ENCODE measurements at places on chromosomes 3 and 15. TPM values are rescaled to one million over a fixed set of nuclear protein-coding genes. Genes with fewer than 3 reads are reported as not detected.
A peak's percentile ranks its signal among the peaks of the same experiment; 100 is the strongest.

GRCh38 chr15:47945872-47946650 lies 174.7 kb upstream of the SLC24A5 start:
- DNase-seq, result no peak

ZNF860 gene
- polyA plus RNA-seq, result 0.63 TPM

DNA sequence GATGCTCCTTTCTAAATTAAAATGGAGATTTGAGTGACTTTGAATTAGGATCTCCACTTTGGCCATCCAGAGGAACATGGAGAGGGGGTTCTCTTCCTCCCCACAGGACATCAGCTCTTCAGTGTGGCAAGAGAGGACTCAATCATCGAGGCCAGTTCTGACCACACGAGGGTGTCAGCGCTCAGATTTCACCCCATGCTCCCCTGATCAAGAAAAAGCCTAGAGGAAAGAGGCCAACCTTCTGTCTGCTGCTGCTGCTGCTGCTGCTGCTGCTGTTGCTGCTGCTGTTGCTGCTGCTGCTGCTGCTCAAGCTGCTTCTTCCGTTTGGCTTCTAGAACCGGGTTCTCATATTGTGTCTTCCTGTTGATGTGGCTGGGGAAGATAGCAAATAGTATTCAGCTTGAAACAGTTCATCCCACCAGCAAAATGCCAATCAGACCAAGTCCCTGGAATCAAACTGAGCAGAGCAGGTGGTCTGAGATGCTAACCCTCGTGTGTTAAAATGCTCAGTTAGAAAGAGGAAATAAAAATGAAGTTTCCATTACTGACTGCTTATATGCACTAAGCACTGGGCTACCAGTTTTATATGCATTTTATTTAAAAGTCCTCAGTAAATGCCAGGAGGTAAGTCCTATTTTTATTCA lies 599.0 kb downstream of the MAGI1 start:
- peak; percentile 68 for DNase-seq

- no peak for DNase-seq
Measured at GRCh38 chr3:167483708-167484475, 10.1 kb upstream of the SERPINI2 start.

HCN4 gene
- polyA plus RNA-seq, result not detected

USP50 gene
- 0.57 TPM for polyA plus RNA-seq

SNURF gene
- 15.0 TPM for polyA plus RNA-seq

GMPS gene
- 38.0 TPM for polyA plus RNA-seq

SH2D7 gene
- 0.12 TPM for polyA plus RNA-seq

TLR9 gene
- polyA plus RNA-seq, result 0.28 TPM

DNA sequence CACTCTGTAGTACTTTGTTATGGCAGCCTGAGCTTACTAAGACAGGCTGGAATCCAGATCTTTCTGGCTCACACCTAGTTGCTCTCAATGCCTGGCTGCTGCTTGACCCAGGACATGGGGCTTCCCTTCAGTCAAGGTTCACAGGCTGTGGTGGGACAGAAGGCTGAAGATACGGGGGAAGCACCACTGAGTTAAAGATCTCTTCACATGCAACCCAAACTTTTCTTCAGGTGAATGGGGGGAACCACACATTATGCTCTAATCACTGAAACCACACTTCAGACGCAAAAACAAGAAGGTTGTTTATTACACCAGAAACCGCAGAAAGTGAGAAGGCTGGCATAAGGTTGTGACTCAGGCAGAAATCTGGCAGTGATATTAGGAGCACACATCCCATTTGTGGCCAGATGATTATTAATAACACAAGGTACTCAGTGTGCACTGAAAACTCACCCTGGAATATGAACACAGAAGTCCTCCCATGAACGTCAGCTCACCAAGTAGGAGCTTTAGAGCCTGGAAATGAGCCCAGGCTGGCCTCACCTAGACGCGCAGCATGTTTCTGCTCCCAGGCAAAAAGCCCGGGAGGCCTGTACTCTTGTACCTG lies 230.5 kb upstream of the CHRNA7 start:
- DNase-seq, result no peak

GRCh38 chr3:194824701-194825111 lies 139.0 kb downstream of the FAM43A start:
- DNase-seq, result no peak

DNA sequence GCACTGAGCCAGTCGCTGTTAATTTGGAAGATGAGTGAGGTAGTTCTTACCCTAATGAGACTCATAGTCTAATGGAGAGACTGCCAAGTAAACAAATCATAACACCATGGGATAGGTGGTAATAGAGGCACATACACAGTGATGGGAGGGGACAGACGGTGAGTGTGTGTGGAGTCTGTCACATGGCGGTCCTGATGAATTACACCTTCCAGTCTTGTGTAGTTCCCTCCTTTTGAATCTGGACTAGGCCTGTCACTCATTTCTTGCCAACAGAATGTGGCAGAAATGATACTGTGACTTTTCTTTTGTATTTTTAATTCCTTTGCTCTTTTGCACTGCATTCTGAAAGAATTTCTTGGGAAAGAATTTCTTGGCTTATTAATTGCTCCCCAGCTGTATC lies 78.1 kb downstream of the NR1D2 start:
- no peak for DNase-seq

DNA sequence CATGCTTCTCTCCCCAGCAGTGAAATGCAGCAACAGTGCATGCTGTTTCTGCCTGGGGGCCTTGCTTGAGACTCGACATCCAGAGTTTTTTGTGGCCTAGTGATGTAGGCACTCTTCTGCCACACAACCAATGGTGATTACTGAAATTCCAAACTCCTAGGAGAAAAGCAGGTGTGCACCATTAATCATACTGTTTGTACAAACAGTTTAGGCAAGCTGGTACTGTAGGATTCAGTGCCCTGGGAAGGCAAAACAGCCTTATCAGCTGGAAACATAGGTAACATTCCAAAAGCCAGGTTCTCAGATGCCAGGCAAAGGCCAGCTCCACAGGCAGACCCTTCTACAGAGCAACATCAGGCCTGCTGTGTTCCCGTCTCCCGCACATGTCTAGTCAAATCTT lies 17.5 kb upstream of the RBP1 start:
- DNase-seq, result no peak

- DNase-seq, result no peak
Measured at GRCh38 chr3:65537109-65537508, 501.6 kb downstream of the MAGI1 start.

GRCh38 chr15:91413142-91413541 lies 313.1 kb downstream of the SV2B start:
- no peak for DNase-seq

- DNase-seq, result no peak
Measured at GRCh38 chr3:185646382-185647133, 60.5 kb downstream of the SENP2 start.

GRCh38 chr3:148954981-148955380 lies 36.4 kb upstream of the GYG1 start:
- DNase-seq, result no peak

RAB6B gene
- 9.7 TPM for polyA plus RNA-seq

KLF13 gene
- polyA plus RNA-seq, result 37.5 TPM

CAMK1 gene
- polyA plus RNA-seq, result 17.4 TPM

ABHD17C gene
- polyA plus RNA-seq, result 8.6 TPM

TF gene
- polyA plus RNA-seq, result 5.9 TPM

DNA sequence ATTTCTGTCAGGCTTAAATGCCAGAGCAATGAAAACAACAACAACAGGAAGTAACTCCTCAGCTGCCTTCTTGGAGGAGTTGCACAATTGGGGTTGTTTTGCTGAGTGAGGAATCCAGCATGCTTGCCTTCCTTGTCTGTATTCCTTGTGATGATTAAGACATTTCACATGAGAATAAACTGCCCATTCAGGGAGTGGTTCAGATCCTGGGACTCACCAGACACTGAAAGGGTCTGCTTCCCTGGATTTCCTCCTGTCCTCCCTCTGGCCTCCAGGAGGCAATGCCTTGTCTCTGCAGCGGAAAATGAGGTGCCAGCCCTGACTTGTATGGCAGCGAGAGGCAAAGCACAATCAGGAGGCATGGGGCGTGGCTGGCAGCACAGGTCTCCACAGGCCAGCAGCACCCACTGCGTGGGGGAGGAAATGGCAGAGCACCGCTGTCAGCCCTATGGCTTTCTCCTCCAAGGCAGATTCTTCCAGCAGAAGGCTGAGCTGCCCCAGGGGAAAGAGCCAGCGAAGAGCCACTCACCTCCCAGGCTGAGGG lies 41.5 kb downstream of the RBP2 start:
- DNase-seq, result no peak

- no peak for DNase-seq
Measured at GRCh38 chr15:68651916-68652525, 73.2 kb downstream of the CORO2B start.

GRCh38 chr15:74179983-74180880 lies 6.7 kb downstream of the ISLR start:
- DNase-seq, result peak; percentile 80

DNA sequence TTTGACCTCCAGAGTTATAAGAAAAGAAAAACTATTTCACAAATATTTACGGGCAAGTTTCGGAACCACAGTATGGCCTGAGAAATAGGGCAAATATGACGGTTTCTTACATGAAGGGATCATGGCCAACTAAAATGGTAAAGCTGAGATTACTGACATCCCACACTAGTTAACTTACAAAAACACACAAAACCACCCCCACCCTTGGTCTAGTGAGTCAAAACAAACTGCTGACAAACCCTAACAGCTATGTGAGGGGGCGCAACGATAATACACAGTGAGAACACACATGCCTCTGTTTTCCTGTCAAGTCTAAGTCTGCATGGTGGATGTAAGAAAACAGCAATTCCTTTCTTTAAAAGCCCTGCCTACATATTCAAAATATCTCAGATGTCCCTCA lies 32.3 kb downstream of the CBLB start:
- DNase-seq, result no peak

DNA sequence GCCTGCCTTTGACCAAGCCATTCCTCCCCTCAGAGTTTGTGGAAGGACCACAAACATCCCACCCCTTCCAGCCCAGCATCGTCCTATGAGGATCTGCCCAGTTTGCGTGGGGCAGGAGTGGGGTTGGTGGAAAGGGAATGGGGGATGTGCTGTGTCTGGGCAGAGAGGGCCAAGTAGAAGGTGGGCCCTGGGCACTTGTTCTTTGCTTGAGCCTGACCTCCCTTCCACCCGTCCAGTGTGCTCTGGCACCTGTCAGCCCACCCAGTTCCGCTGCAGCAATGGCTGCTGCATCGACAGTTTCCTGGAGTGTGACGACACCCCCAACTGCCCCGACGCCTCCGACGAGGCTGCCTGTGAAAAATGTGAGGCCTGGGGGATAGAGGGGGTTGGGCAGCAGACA lies 10.3 kb downstream of the SPINT1 start:
- DNase-seq, result no peak

- DNase-seq, result no peak
Measured at GRCh38 chr3:184549796-184550577, 11.6 kb upstream of the EPHB3 start.

SYNPR gene
- polyA plus RNA-seq, result not detected

CACNA2D2 gene
- polyA plus RNA-seq, result 8.2 TPM

DNA sequence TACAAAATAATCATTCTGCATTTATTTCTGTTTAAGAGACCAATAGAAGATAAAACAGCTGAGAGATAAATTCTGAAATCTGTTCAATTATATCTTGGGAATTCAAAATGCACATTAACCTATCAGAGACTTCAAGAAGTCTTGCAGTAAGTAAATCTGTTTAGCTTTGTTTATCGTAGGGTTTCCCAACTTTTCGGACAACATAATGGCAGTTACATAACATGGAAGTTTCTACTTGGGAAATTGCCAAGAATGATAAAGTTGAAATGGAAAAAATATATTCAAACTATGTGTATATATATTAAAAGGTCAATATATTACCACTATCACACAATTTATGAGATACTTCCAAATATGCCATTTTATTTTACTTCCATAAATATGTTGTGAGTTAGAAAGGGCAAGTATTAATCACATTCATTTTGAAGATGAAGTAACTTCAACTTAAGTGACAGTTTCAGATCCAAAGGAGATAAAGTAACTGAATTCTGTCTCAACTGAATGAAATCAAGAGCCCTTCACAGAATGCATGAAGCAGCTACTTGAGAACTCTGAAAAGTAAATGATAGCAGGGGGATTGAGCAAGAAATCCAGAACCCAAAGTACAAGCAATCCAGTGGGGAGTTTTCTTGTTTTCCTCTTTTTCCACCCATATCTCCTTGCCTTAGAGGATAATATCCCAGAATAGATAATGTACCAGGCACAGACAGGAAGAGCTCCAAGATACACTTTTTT lies 108.8 kb downstream of the PLOD2 start:
- no peak for DNase-seq

- no peak for DNase-seq
Measured at GRCh38 chr3:171157980-171158379, 131.5 kb upstream of the SLC2A2 start.

GRCh38 chr15:96997538-96997937 lies 667.0 kb downstream of the NR2F2 start:
- no peak for DNase-seq

GRCh38 chr3:78507196-78507984 lies 1260.4 kb downstream of the ROBO1 start:
- no peak for DNase-seq

All from hindlimb muscle (tissue), 1 donor.